ENCODE measurements at places on chromosomes 7 and 10.

- no peak for DNase-seq
Measured at GRCh38 chr7:97479740-97480290, 252.1 kb upstream of the TAC1 start.

GRCh38 chr7:74455291-74455804 lies 1.6 kb downstream of the GTF2IRD1 start:
- DNase-seq, result peak; percentile 60

DNA sequence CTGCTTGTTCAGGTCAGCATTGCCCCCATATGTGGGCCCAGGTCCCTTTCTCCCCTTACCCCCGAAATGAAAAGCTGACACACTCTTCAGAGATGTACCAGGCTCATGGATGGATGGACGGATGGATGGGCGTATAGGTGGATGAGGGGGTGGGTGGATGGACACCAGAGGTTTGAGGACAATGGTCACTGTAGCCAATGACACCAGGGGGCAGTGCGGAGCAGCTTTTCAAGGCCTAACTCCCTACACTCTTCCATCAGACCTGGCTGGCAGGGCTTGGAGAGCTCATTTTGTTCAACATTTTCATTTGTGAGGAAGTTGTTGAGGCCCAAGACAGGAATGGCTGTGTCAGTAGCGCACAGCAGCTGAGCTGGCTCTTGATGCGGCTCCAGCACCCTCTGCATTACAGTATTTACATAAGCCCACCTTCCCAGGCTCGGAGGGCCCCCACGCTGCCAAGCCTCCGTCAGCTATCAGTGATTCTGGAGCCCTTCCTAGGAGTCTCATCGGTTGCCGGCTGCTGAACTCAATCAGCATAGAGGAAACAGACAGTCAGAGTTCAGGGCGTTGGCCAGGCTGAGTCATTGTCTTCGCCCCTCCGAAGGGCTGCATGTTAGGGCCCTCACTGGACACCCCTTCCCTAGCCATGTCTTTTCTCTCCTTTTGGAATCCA lies 11.6 kb upstream of the FFAR4 start:
- peak; percentile 70 for DNase-seq

- no peak for DNase-seq
Measured at GRCh38 chr7:139660317-139661042, 117.3 kb downstream of the HIPK2 start.

DNA sequence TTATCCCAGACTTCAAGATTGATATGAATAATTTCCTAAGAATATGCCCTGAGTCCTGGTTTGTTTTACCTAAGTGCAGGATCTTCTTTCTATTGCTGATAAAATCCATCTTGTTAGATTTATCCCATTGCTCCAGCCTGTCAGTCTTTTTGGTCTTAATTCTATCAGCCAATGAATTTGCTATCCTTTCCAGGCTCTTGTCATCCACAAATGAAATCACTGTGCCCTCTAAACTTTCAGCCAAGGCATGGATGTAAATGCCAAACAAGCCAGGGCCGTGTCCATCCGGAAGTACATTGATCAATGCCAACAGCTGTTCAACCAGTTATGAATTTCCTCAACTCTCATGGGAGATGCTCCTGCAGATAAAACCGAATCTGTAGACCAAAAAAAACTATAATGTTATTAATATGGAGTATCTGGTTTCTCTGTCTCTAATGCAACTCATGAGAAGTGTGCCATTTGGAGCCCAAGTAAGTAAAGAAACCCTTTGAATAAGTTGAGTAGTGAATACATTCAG lies 40.0 kb downstream of the NPY start:
- DNase-seq, result no peak

GRCh38 chr7:24245362-24245761 lies 38.6 kb upstream of the NPY start:
- DNase-seq, result no peak

- no peak for DNase-seq
Measured at GRCh38 chr10:46299286-46299535, 12.4 kb downstream of the ANTXRL start.

- DNase-seq, result no peak
Measured at GRCh38 chr7:2357571-2357970, 2.9 kb downstream of the EIF3B start.

GRCh38 chr7:25967278-25968204 lies 184.5 kb upstream of the NFE2L3 start:
- DNase-seq, result no peak

DNA sequence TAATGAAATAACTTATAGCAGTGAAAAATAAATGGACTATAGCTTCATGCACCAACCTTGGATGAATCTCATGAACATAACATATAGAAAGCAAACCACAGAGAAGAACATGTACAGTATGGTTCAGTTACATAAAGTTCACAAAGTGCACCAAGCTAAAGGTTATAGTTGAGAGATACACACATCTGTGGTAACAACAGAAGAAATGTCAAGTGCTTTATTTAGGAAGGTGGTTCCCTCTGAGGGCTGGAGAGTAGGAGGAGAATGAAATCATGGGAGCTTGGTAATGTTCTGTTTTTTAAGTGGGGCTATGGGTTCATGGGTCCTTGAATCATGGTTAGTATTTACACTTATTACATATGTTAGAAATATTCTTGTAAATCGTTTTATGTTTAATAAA lies 323.3 kb downstream of the PHTF2 start:
- no peak for DNase-seq

- DNase-seq, result no peak
Measured at GRCh38 chr7:2937701-2938513, 93.8 kb upstream of the GNA12 start.

DNA sequence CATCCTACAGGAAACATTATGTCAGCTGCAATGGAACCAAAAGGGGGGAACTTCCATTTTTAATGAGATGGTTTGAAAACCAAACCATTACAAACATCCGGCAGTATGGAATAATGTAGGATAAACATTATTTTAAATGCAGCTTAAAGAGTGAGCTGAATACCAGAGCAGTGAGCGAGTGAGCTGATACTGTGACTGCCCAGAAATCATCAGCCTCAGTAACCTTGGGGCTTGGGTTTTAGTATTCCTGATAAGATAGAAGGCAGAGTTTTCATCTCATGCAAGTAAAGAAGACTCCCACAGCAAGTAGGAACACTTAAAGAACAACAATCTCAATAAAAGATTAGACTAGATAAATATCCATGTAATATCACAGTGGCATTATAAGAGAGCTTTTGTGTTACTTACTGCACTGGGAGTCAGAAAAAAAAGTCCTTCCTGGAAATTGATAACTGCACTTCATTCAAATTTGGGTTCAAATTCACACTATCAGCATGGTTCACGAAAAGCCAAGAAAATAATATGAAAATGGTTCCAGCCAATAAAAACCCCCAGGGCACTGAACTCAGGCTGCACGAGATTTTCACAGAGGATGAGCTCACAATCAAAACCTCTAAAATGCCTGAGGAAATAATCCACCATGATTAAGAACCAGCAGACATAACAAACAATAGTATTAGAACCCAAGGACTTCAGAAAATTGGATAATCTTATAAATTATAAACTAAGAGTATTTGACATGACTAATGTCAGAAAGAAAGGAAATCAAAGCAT lies 115.7 kb downstream of the MTPAP start:
- DNase-seq, result no peak

DNA sequence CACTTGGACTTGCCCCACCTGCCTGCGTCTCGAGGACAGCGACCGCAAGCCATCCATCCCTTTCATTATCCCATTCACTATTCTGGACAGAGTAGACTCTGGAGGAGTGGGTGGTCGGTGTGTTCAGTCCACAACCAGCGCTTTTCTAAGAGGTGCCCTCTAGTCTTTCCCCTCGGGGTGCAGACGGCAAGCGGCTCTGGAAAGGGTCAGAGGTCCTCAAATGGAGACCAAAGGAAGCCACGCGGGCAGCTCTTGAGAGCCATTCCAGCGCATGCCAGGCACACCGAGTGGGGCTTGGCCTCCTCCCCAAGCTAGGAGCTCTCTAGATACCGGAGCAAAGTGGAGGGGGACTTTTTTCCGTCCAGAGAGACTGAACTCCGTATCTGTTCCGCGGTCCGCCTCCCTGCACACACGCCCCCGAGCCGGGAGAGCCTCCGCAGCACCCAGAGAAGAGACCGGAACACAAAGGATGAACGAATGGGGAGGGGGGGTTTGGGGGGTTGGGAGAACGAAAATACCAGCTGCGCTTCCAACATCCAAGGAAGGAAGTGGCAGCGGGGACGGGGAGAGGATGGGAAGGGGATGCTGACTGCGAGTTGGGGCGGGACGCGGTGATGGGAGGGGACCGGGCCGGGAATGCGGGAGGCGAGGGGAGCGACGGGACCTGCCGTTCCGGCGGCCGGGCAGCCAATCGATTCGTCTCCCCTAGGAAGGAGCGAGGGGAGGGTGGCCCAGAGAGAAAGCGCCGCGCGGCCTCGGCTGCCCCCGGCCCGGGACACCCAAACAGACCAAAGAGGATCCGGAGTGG lies 515 bp downstream of the GSDME start:
- peak; percentile 64 for DNase-seq

- no peak for DNase-seq
Measured at GRCh38 chr7:156942708-156943090, 6.8 kb upstream of the NOM1 start.

DNA sequence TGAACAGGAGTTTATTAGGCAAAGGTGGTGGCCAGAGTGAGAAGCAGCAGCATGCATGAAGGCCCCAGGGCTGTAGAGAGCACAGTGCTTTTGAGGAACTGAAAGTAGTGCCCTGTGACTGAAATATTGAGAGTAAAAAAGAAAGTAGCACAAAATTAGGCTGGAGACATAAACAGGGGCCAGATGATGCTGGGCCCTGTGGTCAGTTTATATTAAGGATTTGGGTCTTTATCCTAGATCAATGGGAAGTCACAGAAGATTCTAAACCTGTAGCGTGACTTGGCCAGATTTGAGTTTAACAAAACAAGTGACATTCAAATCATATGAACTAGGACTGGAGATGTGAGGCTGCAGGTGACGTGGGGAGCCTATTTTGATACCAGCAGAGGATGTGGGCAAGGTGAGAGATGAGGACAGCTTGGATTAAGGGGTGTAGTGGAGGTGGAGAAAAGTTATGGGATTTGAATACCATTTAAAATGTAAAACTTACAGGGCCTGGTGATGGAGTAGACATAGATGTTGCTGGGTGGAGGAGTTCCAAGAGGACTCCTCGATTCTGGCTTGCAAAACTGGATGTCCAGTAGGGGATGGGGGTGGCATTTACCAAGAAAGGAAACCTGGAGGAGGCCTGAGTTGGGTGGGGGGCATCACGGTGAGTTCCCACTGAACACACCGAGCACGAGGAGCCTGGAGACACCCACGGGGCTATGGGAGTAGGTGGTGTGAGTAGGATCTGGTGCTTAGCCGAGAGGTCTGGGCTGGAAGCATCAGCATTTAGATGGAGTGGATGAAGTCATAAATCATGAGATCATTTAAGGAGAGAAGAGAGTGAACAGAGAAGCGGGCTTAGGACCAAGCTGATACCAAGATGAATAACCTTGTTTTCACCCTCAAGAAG lies 52.8 kb downstream of the HHEX start:
- no peak for DNase-seq

DNA sequence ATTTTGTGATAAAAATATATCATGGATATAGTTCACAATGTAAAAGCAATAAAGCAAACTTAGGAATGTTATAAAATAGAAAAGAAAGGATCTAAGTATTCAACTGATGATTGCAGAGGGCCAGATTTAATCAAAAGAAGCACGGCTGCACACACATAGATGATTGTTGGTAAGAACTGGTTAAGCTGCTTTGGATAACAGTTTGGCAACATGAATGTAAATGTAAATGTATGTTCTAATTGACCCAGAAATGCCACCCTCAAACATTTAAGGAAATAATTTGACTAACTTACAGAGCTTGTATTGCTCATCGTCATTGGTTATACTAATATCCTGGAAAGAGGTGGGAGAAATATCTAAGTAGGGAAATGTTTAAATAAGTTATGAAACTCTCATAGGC lies 13.1 kb downstream of the ZNF485 start:
- no peak for DNase-seq

GRCh38 chr7:100155553-100156317 lies 2.8 kb downstream of the TRAPPC14 start:
- no peak for DNase-seq

DNA sequence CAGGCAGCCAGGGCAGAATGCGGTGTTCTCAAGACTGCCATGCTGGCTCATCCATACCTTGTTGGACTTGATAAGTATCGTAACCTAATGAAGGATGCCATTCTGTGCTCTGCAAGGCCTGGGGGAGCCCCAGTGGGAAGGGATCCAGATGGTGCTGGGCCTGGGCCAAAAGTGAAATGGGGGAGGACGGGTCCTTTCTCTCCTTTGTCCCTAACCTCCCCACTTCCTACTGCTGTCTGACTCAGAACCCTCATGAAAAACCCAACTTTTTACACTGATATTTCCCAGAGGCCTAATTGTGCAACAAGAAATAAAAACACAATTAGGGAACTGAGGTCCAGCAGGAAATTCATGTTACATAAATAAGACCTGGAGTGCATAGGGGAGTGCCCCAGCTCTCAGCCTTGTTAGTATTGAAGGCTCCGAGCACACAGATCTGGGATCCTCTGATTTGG lies 193.7 kb upstream of the SVIL start:
- DNase-seq, result no peak

GRCh38 chr7:1061180-1061579 lies 16.8 kb downstream of the GPR146 start:
- no peak for DNase-seq

DNA sequence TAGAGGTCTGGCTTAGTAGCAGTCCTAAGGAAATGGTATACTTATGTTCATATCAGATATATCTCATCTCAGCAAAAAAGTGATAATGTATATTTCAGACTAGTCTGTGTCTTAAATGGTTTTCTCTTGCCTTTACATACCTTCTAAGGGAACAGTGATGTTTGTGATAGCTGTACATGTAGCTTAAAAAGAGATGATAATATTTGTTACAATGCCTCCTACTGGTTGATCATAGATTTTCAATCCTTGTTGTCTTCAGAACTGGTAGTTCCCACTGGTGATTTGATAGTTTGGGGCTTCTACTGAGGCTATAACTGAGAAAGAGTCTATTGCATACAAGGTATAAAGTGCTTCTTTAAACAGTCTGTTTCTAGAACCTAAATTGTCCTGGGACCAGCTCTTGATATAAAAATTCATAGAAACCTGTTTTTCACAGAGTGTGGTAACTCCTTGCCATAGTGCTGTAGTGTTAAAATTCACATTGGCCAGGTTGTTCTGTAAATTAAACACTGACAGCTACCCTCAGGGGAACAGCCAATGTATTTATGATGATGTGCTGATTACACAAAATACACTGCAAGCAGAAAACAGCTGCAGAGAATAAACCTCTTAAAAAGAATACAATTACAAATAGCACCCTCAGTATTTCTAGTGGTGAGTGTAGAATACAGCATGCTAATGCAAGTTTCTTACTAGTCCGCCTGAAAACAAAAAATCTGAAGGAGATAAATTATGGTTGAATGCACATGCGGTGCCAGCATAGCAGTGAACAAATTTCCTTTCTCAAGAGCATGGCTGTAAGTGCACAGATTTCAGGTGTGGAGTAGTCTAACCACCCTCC lies 90.3 kb downstream of the BTRC start:
- DNase-seq, result no peak

GRCh38 chr7:77466450-77466849 lies 50.3 kb upstream of the GSAP start:
- DNase-seq, result no peak
